Substantia nigra (tissue), 51 donors: ENCODE measurements at places on chromosomes 16 and 17.

- no peak for DNase-seq
These were observed 97.9 kb upstream of the CRHR1 start for GRCh38 chr17:45686250-45686649.

DNA sequence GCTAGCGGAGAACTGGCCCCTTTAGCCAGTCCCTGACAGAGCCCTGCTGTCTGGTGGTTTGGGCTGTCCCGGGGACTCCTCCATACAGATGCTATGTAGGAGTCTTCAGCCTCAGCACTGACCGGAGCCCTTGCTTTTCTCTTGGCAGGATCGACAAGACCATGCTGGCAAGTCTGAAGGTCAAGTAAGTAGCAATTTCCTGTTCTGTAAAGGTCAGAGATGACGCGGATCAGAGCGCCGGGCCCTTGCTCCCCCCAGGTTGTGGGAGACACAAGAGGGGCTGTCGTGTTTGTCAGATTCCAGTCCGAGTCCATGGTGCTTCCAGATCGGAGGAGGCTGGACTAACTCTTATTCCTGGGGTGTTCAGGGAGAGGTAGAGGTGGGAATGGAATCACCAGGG lies 4.1 kb downstream of the RAP1GAP2 start:
- DNase-seq, result no peak

GRCh38 chr17:44384281-44384822 lies 5.1 kb downstream of the ITGA2B start:
- no peak for DNase-seq

DNA sequence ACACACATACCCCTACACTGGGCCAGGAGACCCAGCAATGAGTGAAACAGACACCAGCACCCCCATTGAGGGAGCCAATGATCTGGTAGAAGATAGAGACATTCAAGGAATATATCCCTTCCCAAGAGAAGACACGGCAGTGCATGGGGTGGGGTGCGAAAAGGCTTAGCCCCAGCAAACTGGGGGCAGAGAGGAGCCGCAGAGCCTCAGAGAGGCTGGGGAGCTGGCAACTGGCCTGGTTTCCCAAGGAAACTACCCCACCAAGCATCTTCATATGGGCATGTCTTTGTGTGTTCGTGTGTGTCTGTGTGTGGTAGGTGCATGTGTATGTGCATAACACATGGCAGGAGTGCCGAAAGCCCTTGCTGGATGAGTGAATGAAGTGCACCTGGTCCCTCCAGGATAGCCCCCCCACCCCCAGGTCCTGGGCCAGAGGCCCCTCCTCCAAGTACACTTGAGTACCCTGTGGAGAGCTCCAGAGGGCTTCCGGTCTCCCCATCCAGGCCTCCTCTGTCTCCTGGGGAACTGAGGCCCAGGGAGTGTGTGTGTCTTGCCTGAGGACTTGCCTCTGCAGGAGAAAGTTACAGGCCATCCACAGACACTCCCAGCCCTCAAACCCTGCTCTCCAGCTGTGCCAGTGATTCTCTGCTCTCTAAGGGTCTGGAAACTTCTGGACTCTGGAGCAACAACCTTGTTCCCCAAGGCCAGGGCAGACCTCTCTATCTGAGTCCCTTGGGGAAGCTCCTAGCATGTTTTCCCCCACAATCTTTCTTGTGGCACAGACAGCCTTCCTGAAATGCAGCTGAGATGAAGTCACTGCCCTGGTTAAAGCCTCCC lies 15.9 kb downstream of the TBX2 start:
- DNase-seq, result no peak

- peak; percentile 56 for DNase-seq
These were observed 526 bp downstream of the CBFB start for GRCh38 chr16:67029254-67030096.

GRCh38 chr17:7549401-7550055 lies 670 bp downstream of the TNFSF12 start:
- DNase-seq, result no peak

DNA sequence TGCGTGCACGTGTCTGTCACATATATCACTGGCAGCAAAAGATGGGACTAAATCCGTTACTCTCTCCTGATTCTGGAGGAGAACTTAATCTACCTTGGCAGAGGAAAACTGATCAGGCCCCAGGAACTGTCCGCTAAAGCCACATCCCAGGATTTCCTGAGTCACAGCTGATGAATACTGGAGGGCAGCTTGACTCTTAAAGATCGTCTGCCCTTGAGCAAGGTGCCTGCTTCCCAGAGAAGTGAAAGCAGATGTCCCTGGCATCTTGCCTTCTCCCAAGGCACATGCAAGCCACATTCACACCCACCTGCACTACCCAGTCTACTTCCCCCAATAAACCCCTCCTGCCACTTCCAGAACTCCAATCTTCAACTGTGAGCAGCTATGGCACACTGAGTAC lies 99.8 kb downstream of the CPPED1 start:
- no peak for DNase-seq

GRCh38 chr17:80873307-80873951 lies 118.2 kb upstream of the CHMP6 start:
- no peak for DNase-seq

DNA sequence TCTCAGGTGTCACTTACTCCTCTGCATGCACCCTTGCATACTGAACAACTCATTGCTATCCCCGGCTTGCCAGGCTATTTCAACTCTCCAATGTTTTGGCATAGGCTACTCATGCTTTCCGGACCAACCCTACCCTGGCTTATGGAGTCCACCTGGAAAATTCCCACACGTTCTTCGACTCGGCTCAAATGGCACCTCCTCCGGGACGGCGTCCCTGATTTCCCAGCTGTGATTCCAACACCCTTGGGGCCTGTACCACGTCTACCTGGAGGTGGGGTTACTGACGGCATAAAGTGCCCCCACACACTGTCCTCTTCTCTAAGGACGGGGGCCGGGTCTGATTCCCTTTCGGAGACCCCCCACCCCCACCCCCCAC lies 498 bp downstream of the SMYD4 start:
- DNase-seq, result no peak

DNA sequence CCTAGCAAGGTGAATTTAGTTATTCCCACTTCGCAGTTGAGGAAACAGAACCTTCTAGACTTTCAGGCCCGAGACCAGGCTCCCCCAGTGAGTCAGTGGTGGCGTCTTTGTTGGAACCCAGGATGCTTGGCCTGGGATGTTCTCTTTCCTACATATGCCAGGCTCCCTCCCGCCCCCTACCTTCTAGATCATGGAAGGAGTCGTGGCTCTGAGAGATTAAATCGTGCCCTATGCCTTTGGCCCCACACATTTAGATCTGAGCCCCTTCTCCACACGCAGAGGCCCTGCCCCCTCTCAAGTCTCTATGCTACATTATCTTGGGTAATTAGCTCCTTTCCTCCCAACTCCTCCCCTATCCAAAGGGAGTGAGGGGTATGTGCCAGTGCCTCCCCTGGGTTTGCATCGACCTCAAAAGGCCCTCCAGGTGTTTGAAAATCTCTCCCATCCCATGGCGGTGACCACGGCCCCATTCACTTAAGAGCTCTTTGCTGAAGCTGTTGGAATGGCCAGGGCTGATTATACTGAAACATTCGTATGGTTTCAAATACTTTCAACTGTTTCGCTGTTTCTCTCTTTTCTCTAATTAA lies 3.0 kb downstream of the NGFR start:
- DNase-seq, result no peak

DNA sequence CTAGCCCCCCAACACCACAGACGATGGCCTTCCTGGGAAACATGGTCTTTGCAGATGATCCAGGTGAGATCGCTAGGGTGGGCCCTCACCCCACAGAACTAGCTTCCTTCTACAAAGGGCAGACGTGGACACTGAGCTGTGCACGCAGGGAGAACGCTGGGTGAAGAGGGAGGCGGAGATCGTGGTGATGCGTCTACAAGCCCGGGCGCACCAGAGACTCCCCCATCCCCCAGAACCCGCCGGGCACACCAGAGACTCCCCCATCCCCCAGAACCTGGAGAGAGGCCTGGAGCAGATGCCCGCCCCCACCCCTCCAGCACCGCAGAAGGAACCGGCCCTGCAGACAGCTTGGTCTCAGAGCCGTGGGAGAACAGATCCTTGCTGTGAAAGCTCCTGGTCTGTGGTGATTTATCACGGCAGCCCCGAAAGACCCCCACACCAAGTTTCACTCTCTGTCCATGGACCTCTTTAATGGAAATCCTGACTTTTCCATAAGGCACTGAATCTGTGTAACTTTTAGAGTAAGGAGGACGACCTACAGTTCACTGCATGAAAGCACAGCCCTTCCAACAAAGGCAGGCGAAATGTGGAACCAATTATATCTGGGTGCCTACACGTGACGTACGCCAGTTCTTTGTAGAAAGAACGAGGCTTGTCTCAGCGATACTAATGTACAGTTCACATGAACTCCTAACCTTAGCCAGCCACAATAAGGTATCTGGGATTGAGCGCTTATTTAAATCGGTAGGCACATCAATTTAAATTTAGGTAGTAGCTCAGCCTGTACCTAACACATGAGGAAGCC lies 88.5 kb downstream of the ANKRD11 start:
- no peak for DNase-seq

- no peak for DNase-seq
These were observed 66.9 kb downstream of the ZNF423 start for GRCh38 chr16:49788986-49789385.

DNA sequence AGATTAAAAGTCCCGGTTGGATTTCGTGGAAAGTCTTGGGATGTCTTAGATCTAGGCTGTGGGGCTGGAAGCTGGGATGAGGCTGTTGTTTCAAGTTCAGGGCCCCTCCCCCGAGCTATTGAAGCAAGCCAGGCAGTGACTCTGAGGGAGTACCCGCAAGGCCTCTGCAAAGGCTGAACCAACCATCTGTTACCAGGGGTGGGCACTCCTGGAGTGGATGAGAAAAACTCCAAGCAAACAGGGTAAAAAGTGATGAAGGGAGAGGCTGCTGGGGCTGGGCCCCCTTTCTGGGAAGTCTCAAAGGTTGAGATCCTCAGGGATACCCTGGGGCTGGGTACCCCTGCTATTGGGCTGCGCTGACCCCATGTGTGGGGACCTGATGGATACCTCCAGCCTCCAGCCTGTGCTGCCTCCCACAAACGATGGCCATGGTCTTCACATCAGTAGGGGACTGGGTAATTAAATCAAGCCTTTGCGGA lies 82.4 kb upstream of the KIFC3 start:
- no peak for DNase-seq

DNA sequence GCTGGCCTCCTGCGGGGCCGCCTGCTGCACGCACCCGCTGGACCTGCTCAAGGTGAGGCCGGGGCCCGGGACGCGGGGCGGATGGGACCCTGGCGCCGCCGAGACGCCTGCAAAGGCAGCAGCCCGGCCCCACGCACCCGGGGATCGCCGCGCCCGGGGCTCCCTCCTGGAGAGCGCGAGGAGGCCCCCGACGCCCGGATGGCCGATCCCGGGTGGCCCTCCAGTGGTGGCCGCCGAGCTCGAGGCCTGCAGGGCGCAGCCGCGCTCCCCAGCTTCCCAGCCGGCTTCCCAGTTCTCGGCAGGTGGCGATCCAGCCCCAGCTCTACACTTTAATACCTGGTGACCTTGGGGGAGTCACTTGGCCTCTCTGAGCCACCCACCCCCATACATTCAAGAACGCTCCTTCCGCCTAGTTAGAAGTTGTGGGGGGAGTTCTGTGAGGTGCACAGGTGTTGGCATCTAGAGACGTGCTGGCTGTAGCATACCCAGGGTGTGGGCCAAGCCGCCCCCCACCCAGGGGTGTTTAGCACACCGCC lies 452 bp downstream of the SLC25A10 start:
- no peak for DNase-seq

GRCh38 chr17:76658242-76658662 lies 14.7 kb upstream of the ST6GALNAC1 start:
- no peak for DNase-seq

GRCh38 chr17:66392783-66393437 lies 90.5 kb downstream of the PRKCA start:
- no peak for DNase-seq

GRCh38 chr17:49055181-49055927 lies 58.2 kb downstream of the IGF2BP1 start:
- no peak for DNase-seq

- no peak for DNase-seq
These were observed 135.5 kb downstream of the MYO1D start for GRCh38 chr17:32741381-32741780.

- no peak for DNase-seq
These were observed 20.4 kb downstream of the POLR3E start for GRCh38 chr16:22317625-22318024.

DNA sequence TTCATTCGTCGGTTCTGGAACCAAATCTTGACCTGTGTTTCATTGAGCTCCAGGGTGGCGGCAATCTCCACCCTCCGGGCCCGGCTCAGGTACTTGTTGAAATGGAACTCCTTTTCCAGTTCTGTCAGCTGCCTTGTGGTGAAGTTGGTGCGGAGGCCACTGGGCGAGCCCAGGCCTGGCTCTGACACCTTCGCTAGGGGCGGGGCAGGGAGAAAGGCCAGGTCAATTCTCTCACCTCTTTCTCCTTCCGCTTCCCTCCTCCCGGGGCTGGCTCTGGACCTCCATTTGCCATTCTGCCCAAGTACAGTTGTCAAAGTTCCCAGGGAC lies 1.2 kb downstream of the HOXB1 start:
- DNase-seq, result no peak

GRCh38 chr17:49739641-49740271 lies 24.2 kb downstream of the FAM117A start:
- DNase-seq, result no peak

DNA sequence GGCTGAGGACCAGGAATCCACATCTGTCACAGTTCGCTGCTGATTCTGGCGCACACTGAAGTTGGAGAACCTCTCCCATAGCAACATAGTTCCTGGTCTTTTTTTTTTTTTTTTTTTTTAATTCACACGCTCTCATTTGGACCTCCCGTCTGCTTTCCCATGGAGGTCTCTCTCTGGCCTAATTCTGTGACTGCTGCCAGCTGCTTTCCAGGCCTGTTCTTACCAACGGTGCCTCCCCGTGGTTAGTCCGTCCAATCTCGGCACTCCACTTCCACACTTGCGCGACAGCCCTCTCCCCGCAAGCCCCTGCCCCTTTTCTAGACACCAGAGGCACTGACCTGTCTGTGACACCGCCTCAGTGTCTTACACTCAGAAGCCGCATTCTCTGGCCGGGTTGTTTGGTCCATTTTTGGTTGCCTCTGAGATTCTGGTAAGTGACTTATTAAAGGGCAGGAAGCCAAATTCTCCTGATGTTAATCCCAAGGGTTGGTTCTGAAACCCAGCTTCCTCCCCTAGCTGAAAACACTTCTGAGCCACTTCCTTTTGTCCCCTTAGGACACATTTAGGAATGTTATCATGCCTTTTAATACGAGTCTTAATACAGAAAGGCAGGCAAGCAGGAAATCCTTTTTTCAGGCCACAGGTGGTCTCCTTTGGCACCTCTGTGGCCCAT lies 1.1 kb upstream of the AKTIP start:
- DNase-seq, result peak; percentile 47

- no peak for DNase-seq
These were observed 39.2 kb downstream of the NT5M start for GRCh38 chr17:17342242-17342945.

GRCh38 chr17:70599198-70599597 lies 429.9 kb downstream of the KCNJ2 start:
- no peak for DNase-seq

DNA sequence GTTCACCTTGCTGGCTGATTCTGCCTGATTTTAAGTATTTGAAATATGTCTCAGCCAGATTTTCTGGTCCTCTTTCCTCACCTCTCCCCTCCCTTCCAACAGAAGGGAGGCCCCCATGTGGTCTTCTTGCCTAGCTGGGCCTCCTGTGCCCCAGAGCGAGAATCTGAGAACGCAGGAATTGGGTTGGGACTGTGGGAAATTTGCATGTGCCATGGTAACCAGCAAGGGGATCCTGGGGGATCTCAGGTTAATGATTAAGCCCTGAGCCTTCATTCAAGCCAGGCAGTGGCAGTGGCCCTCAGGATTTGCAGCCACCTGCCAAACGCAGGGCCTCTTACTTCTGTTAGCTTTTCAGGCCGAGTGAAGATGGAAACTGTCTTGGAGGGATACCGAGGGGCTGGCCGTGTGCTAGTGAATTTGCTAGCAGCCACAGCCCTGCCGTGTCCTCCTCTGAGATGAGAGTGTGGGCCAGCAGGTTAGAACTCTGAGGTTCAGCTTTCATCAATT lies 40.2 kb downstream of the KSR1 start:
- no peak for DNase-seq
